ENCODE measurements at places on chromosomes 7 and 10. TPM values are rescaled to one million over a fixed set of nuclear protein-coding genes. Genes with fewer than 3 reads are reported as not detected.

GRCh38 chr10:61166065-61166464, 222.1 kb upstream of the RHOBTB1 start:
- DNase-seq = no peak
- H3K4me1 ChIP-seq = no peaks in the 10 kb centered on the region
- H3K36me3 ChIP-seq = no peaks in the 10 kb centered on the region
- H3K4me3 ChIP-seq = no peak overlapping the region
- no peaks in the 10 kb centered on the region for H3K27me3 ChIP-seq
- H3K27ac ChIP-seq = no peak overlapping the region

GRCh38 chr10:59323036-59323459, 39.3 kb downstream of the FAM13C start:
- no peak for DNase-seq
- no peaks in the 10 kb centered on the region for H3K27me3 ChIP-seq
- no peaks in the 10 kb centered on the region for H3K4me1 ChIP-seq
- no peak overlapping the region for H3K27ac ChIP-seq
- H3K4me3 ChIP-seq = no peak overlapping the region

GRCh38 chr10:121822180-121822579, 105.7 kb downstream of the ATE1 start:
- H3K4me3 ChIP-seq = no peak overlapping the region
- peaks cover 7% of the 10 kb centered on the region for H3K36me3 ChIP-seq
- no peak overlapping the region for H3K27ac ChIP-seq
- H3K4me1 ChIP-seq = no peaks in the 10 kb centered on the region
- DNase-seq = no peak

The PTF1A gene
- not detected for total RNA-seq

- no peak overlapping the region for H3K4me3 ChIP-seq
- no peak overlapping the region for H3K27ac ChIP-seq
- no peaks in the 10 kb centered on the region for H3K36me3 ChIP-seq
- no peaks in the 10 kb centered on the region for H3K27me3 ChIP-seq
- no peaks in the 10 kb centered on the region for H3K4me1 ChIP-seq
These were observed 245.6 kb downstream of the SEMA3D start for GRCh38 chr7:84941291-84941690.

The ASB13 gene
- total RNA-seq = 9.8 TPM

DNA sequence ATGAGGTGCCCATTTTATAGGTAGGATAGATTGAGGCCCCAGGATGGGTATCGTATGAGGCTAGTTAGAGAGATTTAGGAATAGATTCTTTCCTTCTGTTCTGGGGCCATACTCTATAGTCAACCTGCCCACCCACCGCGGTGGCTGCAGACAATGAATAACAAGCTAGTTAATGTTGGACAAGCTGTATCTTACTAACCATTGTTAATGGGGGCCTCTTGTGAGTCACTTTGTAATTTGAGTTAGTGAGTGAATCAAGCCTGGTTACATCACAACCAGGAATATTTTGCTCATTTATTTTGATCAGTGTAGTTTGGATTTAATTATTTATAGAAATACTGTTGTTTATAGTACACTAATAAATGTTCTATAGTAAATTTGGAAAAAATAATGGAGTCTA, 7.3 kb downstream of the SORCS3 start:
- no peak for DNase-seq
- no peaks in the 10 kb centered on the region for H3K36me3 ChIP-seq
- no peak overlapping the region for H3K4me3 ChIP-seq
- H3K27ac ChIP-seq = no peak overlapping the region

- no peak overlapping the region for H3K27ac ChIP-seq
- H3K27me3 ChIP-seq = peaks cover 17% of the 10 kb centered on the region
- H3K4me3 ChIP-seq = no peak overlapping the region
- H3K36me3 ChIP-seq = no peaks in the 10 kb centered on the region
These were observed 26.9 kb upstream of the NRBF2 start for GRCh38 chr10:63106111-63106755.

DNA sequence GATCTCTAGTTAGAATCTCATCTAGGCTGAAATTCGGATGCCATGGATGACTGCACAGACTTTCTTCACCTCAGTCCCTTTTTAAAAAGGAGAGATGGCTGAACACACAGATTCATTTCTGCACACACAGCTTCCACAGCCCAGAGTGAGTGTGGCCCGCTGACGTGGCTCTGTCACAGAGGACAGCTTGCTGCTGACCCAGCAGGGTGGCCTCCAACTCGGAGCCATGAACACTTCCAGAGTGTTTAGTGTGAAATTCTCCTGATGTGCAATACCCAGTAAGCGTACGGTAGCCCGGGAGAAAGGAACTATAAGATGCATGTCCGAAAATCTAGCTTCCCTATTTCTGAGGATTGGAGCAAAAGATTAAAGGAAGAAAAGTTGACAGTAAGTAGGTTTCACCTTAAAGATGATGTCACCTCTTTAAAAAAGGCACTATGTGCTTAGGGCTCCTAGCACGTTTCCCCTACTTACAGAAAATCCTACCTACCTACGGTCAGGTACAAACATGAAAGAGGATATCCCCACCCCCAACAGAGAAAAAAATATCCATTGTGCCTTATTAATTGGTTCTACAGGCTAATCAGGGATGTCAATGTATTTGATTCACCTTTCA, 162.2 kb downstream of the RAPGEF5 start:
- no peaks in the 10 kb centered on the region for H3K4me1 ChIP-seq
- H3K4me3 ChIP-seq = no peak overlapping the region
- no peaks in the 10 kb centered on the region for H3K36me3 ChIP-seq
- no peak for DNase-seq

GRCh38 chr10:78455236-78455635, 421.6 kb downstream of the RPS24 start:
- no peaks in the 10 kb centered on the region for H3K36me3 ChIP-seq
- H3K4me3 ChIP-seq = no peak overlapping the region
- H3K27me3 ChIP-seq = no peaks in the 10 kb centered on the region
- DNase-seq = no peak
- no peak overlapping the region for H3K27ac ChIP-seq

DNA sequence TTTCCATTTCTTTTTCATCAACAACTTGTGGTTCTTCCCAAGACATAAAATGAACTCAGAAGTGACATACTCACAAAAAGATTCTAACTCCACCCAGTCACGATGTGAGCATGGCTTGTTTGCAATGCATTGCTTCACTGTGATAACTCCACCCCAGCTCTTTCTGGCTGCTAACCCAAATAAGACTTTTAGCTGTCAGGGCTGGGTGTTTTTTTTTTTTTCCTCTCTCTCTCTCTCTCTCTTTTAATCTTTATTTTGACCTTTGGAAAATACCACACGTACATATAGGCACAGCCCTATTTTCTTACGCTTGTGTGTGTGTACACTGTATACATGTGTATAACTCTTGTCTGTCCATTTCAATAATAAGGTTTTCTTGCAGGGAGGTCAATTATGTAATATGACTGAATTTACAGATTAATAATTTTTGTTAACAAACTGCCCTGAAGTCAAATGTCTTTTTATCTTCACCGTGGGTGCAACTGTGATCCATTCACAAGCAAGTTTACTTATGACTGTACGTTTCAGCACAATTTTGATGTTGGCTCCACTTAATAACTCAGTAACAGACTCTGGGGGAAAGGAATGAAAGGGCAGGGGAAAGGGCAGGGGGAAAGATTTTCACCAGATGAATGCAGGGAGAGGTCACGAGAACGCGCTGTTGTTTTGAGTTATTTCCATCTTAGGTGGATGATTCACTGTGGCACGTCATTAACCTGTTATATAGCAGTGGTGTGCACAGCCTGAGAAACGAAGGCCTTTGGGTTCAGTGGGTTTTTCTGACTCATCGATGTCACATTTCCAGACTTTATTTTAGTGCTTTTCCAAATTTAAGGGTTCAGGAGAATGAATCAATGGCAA, 49.1 kb downstream of the APBB1IP start:
- peaks cover 17% of the 10 kb centered on the region for H3K36me3 ChIP-seq
- H3K27ac ChIP-seq = peak overlapping the region; percentile 97
- DNase-seq = peak; percentile 83
- H3K27me3 ChIP-seq = no peaks in the 10 kb centered on the region

DNA sequence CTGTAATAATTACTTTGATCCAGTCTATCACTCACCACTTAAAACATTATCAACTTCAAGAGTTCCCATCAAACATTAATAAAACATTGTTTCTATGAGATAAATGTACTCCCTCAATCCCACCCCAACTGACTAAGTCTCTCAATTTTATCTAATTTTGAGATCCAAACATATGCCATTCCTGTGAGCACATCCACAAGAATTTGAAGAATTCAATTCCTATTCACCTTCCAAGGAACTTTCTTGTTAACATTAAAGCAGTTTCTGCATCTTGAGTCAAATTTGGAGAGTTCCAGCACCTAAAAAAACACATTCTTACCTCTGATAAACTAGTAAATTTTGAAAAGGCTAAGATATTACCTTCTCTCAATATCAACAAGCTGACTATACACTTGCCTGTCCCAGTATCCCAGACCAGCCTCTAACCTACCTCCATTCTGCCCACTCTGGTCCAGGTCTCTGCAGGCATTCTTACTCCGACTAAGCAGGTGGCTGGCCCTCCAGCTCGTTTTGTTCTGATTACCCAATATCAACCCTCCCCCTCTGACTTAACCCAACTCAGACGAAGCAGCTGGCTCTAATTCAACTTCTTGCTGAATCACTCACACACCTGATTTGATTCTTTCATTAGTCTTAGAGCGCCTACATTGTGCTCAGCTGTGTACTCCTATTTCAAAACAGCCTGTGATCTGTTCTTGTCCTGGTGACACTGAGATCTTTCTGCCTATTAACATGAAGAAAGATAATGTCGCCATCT, 275.2 kb downstream of the IPMK start:
- no peaks in the 10 kb centered on the region for H3K27me3 ChIP-seq
- H3K27ac ChIP-seq = no peak overlapping the region
- no peaks in the 10 kb centered on the region for H3K4me1 ChIP-seq
- H3K4me3 ChIP-seq = no peak overlapping the region
- no peak for DNase-seq

The AEBP1 gene
- total RNA-seq = 18.2 TPM

GRCh38 chr10:80741278-80741677, 203.6 kb downstream of the SH2D4B start:
- H3K4me3 ChIP-seq = no peak overlapping the region
- no peak overlapping the region for H3K27ac ChIP-seq
- no peaks in the 10 kb centered on the region for H3K36me3 ChIP-seq
- no peak for DNase-seq

DNA sequence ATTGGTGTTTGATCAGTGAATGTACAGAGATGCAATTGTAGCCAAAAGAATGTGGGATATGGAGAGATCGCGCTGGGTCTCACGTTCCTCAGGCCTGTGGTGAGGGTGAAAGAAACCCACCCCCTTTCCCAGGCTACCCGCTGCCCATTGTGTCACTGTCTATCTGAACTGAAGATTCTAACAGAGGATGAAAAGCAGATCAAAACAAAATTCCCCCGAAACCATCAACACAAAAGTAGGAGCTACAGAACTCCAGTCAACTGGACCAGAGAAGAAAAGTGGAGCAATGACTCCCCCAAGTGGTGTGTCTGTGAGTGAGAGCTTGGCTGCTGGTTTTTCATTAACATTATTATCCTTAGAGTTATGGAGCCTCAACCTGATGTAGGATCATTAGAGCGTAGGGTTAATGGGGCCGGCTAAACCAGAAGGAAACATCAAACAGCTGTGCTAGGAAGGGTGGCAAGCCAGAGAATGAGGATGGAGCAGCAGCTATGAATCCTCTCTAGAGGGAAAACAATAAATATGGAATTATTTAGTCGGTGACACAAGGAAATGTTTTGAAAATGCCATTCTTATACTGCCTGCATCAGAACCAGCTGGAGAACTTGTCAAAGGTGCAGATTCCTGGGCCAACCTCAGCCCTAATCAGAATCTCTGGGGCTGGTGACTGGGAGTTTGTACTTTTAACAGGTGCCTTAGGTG, 38.3 kb downstream of the AKR1B1 start:
- H3K27ac ChIP-seq = no peak overlapping the region
- peaks cover 3% of the 10 kb centered on the region for H3K27me3 ChIP-seq
- no peak overlapping the region for H3K4me3 ChIP-seq
- DNase-seq = peak; percentile 15

The CYP3A7 gene
- total RNA-seq = not detected

The ZC3HAV1L gene
- 19.8 TPM for total RNA-seq

DNA sequence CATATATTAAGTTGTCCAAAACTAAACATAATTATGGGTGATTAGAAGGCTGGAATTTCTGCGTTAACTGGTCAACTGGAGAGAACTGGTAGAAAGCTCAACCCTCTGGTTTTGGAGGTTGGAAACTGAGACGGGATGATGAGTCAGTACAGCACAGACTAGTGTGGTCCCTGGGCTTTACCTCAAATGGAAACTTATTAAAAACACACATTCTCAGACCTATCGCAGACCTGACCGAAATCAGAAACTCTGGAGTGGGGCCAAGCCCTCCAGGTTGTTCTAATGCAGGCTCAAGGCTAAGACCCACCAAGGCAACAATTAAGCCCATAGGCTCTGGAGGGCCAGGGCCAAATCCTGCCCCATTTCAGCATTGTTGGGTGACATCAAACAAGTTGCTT, 136.9 kb downstream of the KCNMA1 start:
- H3K4me3 ChIP-seq = no peak overlapping the region
- no peak overlapping the region for H3K27ac ChIP-seq
- peaks cover 3% of the 10 kb centered on the region for H3K27me3 ChIP-seq
- H3K4me1 ChIP-seq = peaks cover 7% of the 10 kb centered on the region

- no peaks in the 10 kb centered on the region for H3K36me3 ChIP-seq
- no peak overlapping the region for H3K27ac ChIP-seq
- H3K4me1 ChIP-seq = no peaks in the 10 kb centered on the region
- H3K4me3 ChIP-seq = no peak overlapping the region
- no peak for DNase-seq
These were observed 565.0 kb downstream of the REEP3 start for GRCh38 chr10:64086083-64086767.

The AKR1E2 gene
- 9.8 TPM for total RNA-seq
